ENCODE measurements at places on chromosomes 3 and 15.

DNA sequence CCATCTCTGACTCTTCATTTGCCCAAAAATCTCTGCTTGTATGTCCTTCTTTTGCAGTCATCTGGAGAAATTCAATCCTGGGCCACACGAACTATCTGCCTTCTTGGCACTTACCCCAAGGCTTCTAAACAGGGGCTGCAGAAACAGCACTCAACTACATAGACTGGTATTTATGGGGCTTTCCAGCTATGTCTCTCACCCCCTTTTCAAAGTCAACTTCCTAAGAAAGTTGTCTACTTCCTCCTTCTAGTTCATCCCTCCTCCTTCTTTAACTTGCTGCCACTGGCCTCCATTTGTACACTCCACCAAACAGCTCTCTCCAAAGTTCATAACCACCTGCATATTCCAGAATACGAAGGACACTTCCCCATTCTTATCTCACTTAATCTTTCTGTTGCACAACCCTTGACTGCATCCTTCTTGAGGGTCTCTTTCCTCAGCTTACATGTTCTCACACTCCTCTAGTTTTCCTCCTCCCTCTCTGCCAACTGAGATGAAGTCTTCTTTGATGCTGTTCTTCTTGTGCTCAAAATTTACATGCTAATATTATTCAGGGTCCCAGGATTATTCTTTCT, 55.2 kb downstream of the PLD1 start:
- DNase-seq: no peak

DNA sequence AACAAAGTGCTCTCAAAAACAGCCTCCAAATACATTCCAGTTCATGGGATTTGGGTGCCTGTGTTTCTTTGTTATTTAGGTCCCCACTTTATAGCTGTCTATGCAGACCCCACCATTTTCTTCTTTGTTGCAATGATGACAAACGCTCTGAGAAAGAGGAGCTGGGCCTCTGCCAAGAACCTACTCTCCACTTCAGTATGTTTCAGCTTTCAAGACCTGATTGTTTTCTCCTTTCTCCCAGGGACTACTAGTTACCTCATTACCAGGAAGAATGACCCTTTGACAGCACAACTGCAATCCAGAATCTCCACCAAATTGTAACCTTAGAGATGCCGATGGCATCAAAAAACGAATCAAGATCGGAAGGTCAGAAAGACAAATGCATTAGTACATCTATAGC, 236.8 kb downstream of the MEIS2 start:
- DNase-seq: no peak

DNA sequence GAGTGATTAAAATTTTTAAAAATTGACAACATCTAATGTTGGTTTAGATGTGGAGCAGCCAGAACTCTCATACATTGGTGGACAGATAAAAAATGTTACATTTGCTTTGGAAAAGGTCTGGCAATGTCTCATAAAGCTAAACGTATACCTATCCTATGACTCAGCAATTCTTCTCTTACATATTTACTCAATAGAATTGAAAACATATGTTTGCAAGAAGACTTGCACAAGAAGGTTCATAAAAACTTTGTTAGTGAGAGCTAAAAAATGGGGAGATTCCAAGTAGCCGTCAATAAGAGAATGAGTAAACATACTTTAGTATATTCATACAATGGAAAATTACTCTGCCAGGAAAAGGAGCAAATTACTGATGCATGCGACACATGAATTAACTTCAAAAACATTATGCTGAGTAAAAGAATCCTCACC, 30.0 kb downstream of the MASP1 start:
- no peak for DNase-seq

DNA sequence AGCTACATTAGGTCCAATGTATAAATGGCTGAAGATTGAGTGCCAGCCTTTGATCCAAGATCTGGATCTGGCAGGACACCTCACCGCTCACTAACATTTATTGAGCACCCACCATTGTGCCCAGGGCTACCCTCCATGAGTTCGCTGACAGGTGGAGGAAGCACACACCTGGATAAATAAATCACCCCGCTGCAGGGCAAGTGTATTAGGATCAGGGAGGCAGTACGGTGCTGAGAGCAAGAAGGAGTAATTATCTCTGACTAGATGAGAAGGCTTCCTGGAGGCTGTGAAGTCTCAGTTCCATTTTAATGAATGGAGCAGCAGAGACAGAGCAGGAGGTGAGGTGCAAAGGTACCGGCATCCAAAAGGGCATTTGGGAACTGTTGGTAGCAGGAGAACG, 104.1 kb downstream of the LIPC start:
- no peak for DNase-seq
